GF-D8 (cell line): ENCODE measurements at places on chromosomes 6 and 20.

DNA sequence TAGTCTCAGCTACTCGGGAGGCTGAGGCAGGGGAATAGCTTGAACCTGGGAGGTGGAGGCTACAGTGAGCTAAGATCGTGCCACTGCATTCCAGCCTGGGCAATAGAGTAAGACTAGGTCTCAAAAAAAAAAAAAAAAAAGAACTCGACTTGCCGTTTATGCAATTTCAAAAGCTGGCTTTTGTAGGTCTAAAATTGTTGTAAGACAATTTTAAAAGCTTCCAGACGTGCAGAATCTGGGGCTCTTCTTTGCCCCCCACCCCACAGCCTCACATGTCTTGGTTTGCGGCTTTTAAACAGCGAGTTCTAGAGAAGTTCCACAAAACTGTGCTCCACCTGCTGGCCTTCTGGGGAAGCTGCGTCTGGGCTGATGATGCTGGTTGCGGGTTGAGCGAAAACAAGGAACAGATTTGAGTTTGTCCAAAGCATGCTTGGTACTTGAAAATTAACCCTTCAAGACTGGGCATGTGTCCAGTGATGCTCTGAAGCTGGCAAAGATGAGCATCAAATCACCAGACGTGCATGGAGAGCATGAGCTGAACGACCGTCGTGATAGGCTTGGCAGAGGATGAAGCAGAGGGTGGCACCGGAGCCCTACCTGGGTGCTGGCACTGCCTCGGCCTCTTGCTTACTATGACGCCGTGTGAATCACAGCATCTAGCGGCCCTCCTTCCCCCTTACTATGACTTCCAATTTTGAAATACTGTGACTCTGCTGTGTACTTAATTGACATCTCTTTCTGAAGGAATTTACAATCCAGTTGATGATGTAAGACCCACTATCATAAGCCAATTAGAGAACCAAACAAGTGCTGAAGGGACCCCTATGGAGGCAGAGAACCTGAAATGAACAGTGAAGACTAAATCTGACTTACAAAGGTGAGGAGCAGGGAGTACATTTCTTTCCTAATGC is 171.4 kb downstream of the GMPR start:
- DNase-seq, result no peak

GRCh38 chr6:72948153-72948552 is 277.1 kb downstream of the KHDC1L start:
- no peak for DNase-seq

- no peak for DNase-seq
Measured at GRCh38 chr20:48098099-48098498, 312.8 kb upstream of the SULF2 start.

DNA sequence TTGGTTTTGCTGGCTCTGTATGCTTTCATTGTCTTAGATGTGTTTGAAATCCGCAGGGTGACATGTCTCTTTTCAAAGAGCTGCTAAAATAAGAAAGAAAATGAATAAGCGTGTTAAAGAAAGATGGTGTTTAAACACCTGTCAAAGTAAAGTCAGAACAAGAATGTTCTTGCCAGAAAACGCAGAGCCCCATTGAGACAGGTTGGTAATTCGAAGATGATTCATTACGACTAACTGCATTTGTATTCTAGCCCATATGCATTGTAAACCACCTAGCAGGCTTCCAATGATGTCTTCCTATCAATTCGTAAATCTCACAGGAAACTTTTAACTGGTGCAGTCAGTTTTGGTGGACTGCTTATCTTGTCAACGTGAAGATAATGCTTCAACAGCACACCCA is 16.8 kb downstream of the PHACTR2 start:
- DNase-seq, result no peak

GRCh38 chr6:108764580-108764950 is 83.7 kb upstream of the ARMC2 start:
- no peak for DNase-seq

DNA sequence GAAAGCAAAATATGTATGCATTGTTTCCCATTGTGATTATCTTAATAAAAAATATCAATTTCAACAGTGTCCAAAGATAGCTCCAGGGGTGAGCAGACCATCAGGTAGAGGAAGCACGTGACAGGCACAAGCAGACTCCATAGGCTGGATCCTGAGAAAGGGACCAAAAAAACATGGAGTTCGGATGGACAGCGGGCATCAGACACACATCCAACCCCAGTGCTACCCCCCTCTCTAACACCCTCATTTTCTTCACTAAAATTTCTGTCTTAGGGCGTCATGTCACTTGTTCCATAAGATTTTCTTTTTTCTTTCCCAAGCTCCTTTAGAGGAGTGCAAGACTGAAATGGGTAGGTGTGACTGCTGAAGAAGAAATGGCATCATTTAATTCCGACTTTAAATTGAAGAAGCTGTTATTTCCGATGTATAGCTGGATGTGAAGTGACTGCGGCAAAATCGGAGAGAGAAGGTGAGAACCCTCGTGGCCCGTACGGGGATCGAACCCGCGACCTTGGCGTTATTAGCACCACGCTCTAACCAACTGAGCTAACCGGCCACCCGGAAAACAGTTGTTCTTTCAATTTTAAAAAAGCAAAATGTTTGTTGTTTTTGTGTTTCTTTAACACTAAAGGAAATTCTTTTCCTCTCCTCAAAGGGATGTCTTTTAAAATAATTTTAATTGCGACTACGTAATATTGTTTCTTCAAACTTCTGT is 10.3 kb upstream of the PRSS16 start:
- no peak for DNase-seq

- DNase-seq, result peak; percentile 79
Measured at GRCh38 chr6:28489366-28490204, 26.0 kb downstream of the GPX6 start.

GRCh38 chr6:157017022-157017421 is 239.8 kb downstream of the ARID1B start:
- DNase-seq, result no peak

- no peak for DNase-seq
Measured at GRCh38 chr6:109093732-109094415, 772 bp downstream of the SESN1 start.

DNA sequence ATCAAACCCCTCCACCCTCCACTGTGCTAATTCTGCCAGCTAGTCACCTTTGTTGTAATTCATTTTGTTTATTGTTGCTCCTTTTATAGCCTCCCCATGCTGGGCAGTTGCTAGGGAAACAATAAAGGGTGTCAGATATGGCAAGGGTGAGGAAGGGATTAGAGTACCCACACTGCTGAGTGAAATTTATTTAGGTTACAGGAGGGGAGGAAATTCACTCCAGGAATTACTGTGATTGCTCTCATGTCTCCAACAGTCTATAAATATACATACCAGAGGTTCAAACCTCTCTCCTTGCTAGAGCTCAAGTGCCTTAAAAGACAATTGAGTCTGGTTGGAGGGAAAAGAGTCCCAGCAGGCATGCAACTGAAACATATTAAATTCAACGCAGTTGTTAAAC is 90.6 kb upstream of the ADGRF1 start:
- DNase-seq, result no peak

DNA sequence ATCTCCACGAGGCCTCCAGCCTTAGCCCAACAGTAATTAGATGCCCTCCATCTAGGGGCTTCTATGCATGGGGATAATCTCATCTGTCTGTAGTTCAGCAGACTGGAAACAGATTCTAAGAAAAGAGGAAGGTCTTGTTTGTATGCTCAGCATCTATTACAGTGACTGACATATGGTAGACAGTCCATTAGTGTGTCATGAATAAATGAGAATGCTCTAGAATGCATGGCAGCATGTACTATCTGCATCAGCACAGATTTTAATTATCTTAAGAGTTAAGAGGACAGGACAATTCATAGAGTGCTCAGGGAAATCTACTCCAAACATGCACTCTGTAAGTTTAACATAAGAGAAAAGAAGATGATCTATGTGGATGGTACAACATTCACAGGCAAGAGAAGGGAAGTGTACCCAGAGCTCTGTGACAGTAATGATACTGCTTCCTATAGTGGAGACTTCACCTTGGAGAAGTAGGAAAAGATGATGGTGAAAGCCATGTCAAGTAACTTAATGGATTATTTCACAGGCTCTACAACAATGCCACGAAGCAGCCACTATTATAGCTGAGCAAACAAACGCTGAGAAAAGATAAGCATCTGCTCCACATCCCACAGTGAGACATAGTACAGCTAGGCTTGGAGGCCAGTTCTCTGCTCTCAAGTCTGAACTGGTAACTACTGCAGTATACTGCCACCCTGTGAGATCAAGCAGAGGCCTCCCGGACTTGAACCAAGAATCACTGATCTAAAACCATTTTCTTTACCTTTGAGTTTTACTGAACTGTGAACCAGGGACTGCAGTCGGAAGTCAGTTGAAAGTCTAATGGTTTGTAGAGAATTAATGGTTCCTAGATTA is 309.2 kb upstream of the SPTLC3 start:
- DNase-seq, result no peak

DNA sequence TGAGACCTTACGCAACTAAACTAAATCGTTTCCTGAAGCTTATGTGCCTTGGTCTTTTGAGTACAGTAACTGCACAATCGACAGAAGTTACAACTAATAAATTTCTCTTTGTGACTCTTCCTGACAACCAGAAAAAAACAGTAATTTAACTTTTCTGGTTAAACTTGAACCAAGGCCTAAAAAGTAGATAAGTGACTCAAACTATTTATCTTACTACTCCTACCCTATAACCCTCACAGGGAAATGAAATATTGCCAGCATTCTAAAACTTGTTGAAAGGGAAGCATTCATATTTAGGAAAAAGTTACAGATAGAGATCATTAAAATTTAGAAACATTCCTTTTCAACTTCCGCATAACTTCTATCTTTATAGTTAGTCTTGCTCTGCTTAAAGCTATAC is 1034.4 kb downstream of the EYS start:
- no peak for DNase-seq

GRCh38 chr20:61260905-61261304 is 8.8 kb downstream of the CDH4 start:
- no peak for DNase-seq

GRCh38 chr20:50141811-50142561 is 11.5 kb downstream of the PEDS1 start:
- no peak for DNase-seq

GRCh38 chr6:118017301-118017848 is 110.3 kb downstream of the SLC35F1 start:
- DNase-seq, result no peak

GRCh38 chr6:135250234-135250633 is 69.1 kb downstream of the MYB start:
- DNase-seq, result no peak

- peak; percentile 50 for DNase-seq
Measured at GRCh38 chr6:6749702-6750491, 161.4 kb downstream of the LY86 start.

DNA sequence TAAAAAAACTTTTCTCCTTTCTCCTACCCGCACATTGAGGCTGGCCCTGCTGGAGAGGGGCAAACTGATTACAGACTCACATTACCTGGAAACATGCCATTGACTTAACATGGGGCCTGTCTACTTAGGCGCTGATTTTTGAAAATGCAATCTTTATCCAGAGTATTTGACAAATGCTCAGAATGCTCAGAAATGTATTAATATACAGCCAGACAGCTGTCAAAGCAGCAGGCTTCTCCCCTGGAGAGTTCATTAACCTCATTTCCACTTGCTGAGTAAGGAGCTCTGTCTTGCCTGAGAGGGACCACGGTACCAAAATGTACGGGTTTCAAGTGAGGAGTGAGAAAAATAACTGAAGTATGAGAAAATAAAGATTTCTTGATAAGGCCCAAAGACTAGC is 95.7 kb downstream of the PAX1 start:
- DNase-seq, result no peak

- DNase-seq, result no peak
Measured at GRCh38 chr20:59221707-59222252, 58.2 kb downstream of the ZNF831 start.

DNA sequence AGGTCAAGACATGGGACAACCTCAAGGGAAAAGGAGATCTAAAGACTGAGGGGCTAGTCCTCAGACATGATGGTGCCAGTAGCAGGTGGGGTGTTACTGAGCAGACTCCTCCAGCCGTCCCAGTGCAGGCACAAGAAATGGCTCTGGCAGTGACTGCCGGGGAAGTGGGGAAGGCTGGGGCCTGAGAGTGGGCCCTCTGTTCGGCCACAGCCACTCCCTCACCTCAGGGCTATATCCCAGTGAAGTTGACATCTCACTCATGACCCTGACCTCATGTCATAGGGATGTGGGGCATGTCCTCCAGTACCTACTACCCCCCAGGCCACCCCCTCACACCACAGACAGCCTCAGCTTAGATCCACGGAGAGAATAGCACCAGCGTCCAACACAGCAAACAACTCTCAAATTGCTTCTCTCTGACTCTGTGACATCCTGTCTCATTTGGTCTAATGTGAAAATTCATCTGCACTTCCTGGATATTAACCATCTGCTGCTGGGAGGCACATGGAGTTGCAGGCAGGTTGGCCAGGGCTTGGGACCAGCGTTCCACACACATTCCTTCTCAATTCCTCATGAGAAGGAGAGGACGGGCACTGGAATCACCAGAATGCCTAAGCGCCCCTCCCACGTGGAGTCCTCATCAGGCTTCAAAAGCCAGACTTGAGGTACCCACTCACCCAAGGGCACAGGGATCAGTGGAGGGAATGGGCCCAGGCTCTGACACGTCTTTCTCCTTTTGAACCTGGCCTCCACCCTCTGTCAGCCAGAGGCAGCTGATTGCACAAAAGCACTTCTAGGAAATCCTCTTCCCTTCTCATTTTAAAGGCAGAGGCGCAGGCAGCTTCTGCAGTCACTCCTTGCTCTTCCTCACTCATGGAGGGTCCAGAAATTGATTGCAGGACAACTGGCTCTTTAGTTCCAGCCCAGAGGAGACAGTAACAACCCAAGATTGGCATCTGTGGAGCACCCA is 163.6 kb upstream of the CST7 start:
- peak; percentile 14 for DNase-seq

GRCh38 chr6:112910256-112910655 is 563.1 kb downstream of the RFPL4B start:
- DNase-seq, result no peak

- DNase-seq, result no peak
Measured at GRCh38 chr6:163173741-163174140, 240.8 kb upstream of the QKI start.

DNA sequence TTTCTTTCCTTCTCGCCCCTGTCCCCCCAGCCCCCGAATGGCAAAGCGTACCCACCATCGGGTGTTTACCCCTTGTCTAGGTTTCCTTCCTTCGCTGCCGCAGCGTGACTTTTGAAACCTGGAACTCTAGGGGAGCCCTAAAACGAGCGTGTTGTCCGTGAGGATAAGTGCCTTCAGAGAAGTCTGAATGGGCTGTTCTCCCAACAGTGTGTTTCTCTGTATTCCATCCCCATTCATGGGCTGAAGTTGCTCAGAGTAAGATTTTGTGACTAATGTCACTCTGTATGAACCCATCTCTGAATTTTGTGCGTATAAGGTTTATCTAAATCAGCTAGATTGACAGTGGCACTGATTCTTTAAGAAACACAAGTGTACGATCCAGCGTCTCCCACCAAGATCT is 949 bp downstream of the MACROD2 start:
- no peak for DNase-seq

GRCh38 chr6:113855500-113856374 is 1.4 kb upstream of the MARCKS start:
- no peak for DNase-seq
